ENCODE measurements at places on chromosomes 3 and 15.

- no peak for DNase-seq
Observed at GRCh38 chr3:127067116-127067910, 84.4 kb downstream of the PLXNA1 start.

GRCh38 chr15:70741677-70742293 lies 21.6 kb downstream of the UACA start:
- no peak for DNase-seq

GRCh38 chr3:148070041-148070440 lies 627.7 kb upstream of the AGTR1 start:
- no peak for DNase-seq

DNA sequence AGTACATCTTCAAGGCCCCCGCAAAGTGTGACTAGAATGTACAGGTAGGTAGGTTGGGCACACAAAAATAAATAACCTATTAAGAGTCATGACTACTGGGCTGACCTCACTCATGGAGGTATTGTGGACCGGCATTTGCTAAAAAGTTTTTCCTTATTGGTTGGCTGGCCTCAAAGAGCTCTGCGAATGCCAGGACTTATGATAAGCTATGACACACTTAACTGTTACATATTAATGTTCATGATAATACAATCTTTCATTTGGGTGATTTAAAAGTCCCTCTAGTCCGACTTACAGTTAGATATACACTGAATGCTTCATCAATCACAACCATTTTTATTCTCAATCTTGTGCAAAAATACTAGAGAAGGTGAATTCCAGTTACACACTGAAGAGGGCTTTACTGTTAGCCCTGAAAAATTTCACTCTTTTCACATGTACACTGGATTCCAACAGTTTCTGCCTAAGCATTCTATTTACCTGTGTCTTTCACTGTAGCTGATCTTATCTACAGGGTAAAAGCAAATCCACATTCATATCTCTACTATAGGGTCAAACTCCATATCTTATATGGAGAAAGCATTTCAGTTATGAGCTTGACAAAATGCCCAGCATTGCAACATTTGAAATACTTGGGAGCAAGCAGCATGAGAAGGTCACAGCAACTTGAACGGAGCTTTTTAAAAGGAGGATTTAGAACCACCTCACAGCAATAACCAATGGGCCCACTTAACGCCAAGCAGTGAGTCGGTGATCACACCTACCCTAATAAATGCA lies 329.1 kb downstream of the FOXP1 start:
- no peak for DNase-seq

Measured in SHP77 treated with DMSO at 0.1 percent for 48 hours (cell line).